CD4-positive, alpha-beta T cell (primary cell): ENCODE measurements at places on chromosomes 12 and 14.

DNA sequence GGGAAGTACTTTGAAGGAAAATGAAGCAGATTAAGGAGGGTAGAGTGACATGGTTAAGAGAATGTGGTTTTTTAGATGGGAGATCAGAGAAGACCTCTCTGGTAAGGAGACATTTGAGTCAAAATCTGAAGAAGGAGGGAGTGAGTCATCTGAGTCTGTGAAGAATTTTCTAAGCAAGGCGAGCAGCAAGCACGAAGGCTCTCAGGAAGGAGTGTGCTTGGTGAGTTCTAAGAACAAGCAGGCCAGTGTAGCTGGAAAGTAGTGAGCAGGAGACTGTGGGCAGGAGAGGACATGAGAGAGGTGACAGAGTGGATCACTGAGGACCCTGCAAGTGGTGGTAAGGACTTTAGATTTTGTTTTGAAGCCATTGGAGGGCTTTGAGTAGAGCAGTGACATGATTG lies 76.3 kb upstream of the FUT8 start:
- no peak for DNase-seq

- DNase-seq, result no peak
These were observed 35.5 kb downstream of the CPSF6 start for GRCh38 chr12:69274861-69275260.

- DNase-seq, result no peak
These were observed 24.1 kb upstream of the UBC start for GRCh38 chr12:124938587-124938986.

DNA sequence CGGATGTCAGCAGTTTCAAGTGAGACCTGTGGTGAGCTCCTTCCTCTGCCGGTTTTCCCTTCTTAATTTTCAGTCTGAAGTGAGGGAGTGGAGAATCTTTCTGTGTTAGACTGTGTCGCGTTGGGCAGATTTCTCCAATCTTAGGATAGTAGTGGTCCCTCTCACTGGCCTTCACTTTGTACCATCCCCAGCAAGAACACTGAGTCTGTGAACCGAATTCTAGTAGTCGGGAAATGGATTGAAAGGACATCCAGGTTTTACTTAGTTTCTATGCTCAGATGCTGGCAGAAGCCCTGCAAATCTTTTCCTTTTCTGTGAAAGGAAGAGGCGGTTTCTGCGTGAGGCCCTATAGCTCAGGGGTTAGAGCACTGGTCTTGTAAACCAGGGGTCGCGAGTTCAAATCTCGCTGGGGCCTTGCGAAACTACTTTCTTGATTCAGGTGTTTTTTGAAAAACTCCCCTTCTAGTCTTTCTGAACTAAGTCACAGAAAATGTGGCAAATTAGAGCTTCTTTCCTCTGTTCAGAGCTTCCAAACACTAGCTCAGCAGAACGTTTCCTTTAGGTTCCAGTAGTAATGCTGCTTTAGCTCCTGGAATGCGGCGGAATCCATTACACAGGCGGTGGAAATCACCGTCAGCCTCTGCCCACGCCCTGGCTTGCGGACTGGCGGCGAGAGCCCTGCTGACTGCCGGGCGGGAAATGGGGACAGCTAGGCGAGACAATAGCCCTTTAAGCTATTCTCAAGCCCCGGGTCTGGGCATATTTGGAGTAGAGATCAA lies 2.8 kb upstream of the RNASE4 start:
- DNase-seq, result peak; percentile 82

GRCh38 chr12:39499296-39499695 lies 56.4 kb upstream of the KIF21A start:
- DNase-seq, result no peak

- DNase-seq, result no peak
These were observed 24.5 kb downstream of the LMO3 start for GRCh38 chr12:16581416-16581815.

DNA sequence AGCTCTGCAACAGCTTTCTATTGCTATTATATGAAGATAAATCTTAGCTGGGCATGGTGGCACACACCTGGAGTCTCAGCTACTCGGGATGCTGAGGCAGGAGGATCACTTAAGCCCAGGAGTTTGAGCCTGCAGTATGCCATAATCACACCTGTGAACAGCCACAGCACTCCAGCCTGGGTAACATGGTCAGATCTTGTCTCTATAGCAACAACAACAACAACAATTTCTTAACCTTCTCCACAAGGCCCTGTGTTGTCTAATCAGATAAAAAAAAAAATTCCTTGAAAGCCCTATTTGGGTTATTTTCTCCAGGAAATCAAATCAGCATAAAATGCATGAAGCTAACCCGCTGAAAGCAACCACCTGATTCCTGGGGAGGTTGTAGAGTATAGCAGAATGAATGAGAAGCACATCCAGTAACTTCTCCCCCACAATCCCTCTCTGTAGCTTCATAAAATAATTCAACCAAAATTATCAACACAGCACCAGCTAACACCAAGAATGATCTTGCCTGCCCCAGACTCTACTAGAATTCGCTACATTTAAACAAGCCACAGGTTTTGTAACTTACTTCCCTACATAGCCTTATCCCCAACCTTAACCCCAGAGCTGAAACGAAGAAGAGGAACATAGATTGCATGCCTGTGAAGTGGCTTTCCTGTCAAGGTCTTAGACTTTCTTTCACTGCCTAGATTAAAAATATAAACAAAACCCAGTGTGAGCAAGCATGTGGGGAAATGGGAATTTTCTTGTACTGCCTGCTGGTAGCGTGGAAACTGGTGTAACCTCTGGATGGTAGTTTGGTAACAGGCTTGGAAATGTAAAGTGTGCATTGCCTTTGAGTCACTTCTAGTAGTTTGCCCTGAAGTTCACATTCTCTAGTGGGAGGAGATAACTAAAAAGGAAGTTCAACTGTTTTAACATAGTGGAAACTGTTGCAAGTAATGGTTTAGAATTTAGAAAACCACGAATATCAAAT lies 6.0 kb upstream of the STK38L start:
- peak; percentile 31 for DNase-seq

DNA sequence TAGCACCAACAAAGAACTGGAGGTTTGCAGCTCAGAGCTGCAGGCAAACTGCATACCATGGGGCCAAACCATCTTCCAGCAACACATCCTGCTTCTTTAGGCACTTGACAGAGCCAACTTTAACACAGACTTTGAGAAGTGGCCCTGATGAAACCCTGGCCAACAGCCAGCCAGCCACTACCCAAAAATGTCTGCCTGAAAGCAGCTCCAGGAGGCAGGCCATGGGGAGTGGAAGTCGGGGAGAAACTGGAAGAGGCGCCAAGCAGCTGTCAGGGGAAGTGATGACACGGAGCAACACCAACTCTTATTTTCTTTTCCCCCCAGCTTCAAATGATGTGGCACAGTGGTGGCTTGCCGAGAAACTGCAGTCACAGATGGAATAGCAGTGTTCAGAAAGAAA lies 110.9 kb upstream of the PLXNC1 start:
- DNase-seq, result no peak

DNA sequence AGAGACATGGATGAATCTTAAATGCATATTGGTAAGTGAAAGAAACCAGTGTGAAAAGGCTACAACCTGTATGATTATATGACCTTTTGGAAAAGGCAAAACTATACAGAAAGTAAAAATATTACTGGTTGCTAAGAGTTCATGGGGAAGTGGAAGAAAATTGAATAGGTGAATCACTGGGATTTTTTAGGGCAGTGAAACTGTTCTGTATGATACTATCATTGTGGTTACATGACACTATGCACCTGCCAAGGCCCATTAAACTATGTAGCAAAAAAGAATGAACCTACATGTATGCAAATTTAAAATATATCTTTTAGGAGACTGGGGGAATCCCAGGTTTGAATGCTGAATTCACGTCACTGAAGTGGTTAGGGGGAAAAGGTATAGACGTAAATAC lies 12.6 kb upstream of the OR8S1 start:
- DNase-seq, result no peak

DNA sequence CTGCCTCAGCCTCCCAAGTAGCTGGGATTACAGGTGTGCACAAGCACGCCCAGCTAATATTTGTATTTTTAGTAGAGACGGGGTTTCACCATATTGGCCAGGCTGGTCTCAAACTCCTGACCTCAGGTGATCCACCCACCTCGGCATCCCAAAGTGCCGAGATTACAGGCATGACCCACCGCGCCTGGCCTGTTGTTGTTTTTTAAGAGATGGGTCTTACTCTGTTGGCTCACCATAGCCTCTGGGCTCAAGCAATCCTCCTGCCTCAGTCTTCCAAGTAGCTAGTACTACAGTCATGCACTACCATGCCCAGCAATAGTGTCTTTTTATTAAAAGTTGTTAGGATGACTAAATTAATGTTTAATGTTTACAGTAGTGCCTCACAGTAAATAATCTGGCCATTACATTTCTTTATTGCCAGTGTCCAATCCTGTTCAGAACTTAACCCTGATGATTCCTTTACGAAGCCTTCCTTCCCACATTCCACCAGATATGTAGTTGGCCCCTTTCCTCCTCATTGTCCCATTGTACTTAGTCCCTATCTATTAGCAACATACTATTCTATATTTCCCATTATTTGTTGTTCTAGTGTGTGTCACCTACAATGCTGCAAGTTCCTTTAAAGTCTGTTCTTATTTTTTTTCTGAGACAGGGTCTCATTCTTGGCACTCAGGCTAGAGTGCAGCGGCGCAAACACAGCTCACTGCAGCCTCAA lies 8.8 kb upstream of the SMARCC2 start:
- DNase-seq, result no peak

GRCh38 chr12:107328442-107329133 lies 235.2 kb upstream of the CRY1 start:
- no peak for DNase-seq

- DNase-seq, result no peak
These were observed 15.4 kb upstream of the PAWR start for GRCh38 chr12:79706156-79706555.

DNA sequence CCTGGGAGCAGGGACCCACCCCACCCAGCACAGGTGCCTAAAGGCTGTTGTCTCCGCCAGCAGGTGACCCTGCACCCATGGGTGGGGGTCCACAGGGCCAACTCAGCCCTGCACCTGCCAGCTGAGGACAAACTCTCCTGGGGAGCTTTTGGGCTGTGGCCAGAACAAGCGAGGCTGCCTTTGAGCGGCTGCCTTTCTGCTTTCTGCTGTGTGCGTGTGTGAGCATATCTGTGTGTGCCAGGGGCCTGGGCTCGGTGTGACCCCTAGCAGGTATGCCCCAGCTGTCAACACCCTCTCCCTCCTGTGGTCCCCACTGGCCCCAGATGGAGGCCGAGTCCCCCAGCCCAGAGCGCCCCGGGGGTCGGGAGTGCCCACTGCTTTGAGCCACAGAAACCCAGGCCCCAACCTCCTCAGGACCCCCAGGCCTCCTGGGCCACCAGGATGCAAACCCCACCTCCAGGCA lies 25.9 kb upstream of the GPR132 start:
- peak; percentile 34 for DNase-seq

DNA sequence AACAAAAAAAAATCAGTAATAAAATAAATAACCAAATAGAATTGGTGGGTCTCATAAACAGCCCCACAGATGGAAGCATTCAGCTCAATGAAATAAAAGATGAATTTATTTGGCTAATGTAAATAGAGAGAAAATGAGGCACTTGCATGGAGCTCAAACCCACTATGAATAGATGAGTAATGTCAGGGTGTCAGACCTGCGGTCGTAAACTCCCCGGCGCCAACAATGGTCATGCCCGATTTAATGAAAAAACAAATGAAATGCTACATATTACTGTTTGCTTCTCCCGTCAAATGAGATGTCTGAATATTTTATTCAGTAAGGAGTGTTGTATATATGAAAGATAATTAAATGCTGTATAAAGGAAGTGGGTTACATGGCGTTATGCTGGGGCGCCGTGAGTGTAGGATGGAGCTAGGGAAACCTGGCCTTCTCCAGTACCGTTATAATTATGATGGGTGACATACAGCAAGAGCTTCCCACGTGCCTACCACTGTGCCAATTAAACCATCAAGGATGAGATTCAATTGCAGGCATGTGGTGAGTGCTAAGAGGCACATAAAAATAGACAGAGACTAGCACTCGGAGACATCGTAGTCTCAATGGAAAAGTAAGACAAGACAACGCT lies 648.1 kb downstream of the BCL11B start:
- no peak for DNase-seq

DNA sequence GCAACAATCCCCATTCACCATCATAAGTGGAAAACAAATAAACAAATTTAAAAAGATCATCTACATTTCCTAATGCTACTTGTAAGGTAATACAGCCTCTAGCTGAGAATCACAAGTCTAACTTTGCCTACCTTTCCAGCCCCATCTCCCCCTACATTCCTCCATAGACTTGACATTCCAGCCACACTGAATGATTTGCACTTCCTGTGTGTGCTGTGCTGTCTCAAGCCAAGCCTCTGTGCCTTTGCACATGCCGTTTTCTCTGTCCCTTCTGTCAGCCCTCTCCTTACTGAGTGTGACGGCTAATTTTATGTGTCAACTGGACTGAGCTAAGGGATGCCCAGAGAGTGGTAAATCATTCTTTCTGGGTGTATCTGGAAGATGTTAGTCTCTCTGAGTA lies 82.4 kb upstream of the MBIP start:
- no peak for DNase-seq

GRCh38 chr14:60349663-60350365 lies 100.8 kb downstream of the PPM1A start:
- DNase-seq, result no peak
